ENCODE measurements at places on chromosomes 3 and 15.

DNA sequence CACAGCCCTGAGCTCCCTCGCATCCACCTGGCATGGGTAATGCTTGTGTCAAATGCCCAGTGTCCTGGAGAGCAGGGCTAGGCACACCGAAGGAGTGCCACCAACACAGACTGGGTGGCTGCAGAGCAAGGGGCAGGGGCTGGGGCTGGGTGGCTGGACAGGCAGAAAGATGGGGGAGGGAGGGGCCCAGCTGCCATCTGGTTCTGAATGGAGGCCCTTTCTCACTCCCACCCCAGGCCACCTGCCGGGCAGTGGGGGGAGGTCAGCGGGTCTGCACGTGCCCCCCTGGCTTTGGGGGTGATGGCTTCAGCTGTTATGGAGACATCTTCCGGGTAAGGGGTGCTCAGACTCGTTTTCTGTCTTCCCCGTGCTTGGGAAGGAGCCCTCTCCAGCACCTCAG, 17.0 kb downstream of the STAB1 start:
- DNase-seq, result no peak

DNA sequence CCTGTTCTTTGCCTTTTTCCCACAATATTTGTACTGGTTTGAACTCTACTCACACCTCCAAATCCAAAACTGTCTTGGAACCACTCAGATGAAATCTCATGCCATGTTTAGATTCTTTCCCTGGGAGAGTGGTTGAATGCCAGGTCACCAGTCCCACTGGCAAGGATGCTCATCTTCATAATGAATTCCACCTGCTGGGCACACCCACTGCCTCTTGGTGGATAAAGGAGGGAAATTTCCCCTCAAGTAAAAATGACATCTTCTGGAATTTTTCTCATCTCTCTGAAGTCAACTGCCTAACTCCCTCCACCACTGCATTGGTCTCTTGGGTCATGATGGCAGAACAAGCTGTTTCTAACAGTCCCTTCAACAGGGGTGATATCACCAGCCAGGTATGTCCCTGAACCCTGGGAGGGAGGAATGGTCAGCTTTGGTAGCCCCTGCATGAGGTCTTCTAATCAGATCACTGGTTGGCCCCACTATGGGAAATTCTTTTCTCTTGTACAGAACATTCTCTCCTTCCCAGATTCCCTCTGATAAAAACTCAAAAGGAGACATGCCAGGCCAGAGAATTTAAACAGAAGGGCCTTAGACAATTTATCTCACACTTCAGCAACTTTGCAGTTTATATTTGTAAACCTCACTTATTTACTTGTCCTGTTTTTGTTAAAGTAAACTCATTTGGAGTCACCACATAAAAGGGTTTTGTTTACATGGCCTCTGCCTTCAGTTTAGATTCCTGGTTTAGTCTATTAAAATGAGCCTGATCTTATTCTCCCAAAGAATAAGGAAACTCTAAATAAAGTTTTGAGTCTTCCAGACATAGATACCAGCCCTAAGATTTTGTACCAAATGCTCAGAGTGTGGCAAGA, 143.4 kb downstream of the WNT5A start:
- DNase-seq, result peak; percentile 66

DNA sequence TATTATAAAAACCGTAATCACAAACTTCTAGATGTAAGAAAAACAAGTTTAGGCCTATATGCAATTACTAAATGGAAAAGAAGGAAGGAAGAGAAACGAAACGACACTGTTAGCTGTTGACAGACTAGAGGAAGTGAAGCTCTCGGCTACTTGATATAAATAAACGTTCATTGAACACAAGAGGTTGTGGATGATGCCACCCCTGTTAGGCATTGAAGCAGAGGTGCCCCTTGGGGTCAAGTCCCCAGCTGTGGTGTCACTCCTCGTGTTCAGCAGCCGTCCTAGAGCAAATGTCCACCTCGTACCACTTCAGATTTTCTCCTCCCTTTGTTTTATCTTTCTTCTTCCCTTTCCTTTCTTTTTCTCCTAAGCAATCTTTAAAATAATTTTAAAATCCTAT, 146.5 kb upstream of the UBE2E1 start:
- DNase-seq, result no peak

- DNase-seq, result no peak
Observed at GRCh38 chr15:94451466-94451865, 220.1 kb downstream of the MCTP2 start.

DNA sequence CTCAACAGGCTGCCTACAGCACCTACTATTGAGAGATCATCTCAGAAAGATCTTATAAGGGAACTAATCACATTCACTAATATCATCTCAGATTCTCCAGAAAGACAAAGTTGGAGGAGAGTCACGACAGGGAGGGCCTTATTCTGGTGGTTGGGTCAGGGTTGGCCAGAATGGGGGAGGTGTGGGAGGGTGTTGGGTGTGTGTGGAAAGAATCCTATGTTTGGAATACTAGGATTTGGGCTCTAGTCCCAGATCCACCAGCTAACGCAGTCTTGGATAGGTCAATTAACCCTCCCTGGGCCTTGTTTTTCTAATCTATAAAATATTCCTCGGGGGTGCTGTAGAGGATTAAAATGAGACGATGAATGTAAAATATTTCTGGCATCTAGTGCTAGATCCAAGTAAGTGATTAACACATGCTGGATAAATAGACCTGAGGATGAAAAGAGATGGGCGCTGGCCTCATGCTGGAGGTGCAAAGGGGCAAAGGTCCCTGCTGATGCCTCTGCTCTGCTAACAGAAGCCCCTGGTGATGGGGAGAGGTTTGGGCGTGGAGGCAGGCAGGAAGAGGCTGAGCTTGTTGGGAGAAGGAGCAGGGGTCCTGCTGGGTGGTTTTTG, 67.6 kb upstream of the ETV5 start:
- DNase-seq, result no peak

GRCh38 chr3:78736863-78737262, 1030.9 kb downstream of the ROBO1 start:
- peak; percentile 77 for DNase-seq

GRCh38 chr3:172257648-172258400, 190.4 kb downstream of the GHSR start:
- peak; percentile 79 for DNase-seq

DNA sequence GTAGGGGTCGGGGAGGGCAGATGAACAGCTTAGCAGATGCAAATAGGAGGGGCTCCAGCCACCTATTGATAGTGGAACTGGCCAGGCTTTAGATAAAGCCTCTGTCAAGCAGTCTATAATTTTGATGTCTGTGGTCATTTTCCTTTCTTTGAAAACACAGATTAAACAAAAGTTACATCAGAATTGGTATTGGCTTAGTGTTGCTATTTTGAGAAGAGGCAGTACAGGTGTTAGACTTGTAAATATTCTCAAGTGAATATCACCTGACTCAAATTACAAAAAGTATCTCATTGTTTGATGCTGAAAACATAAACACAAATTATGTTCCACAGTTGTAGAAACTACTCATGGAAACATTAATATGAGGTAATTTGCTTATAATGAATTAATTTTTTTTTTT, 18.1 kb downstream of the GHRL start:
- DNase-seq, result no peak

DNA sequence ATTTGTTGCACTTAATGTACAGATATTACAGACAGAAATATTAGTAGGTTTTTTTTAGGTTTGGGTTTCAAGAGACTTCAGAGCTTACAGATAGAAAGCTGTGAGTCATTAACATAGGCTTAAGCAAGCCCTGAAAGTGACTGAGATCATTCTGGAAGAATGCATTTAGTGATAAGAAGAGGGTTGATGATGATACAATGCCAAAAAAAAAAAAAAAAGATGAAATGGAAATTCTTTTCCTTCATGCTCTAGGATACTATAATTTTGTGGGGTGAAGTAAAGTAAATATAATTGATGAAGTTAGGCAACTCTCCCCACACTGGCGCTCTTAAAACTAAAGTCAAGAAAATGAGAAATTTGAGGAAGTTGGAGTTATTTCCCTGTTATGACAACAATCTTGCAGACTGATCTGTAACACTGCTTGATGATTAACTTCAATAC, 169.4 kb upstream of the ZNF385D start:
- peak; percentile 92 for DNase-seq

- no peak for DNase-seq
Observed at GRCh38 chr15:57857871-57858270, 151.4 kb downstream of the POLR2M start.

DNA sequence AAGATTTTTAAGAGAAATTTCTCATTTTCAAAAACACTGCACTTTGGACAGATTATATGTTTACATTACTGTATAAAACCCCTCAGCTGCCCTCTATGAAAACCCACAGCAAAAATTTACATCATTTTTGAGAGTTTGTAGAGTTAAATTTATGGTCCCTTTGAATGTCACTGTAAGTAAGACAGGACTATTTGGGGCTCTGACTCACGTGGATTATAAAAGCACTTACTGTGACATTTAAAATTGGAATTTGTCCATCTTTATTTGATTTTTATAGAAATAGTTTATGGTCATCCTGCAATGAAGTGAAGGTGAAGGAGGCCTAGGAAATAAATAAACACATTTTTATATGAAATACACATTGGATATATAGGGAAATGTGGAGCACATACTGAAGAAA, 149.6 kb downstream of the GAP43 start:
- no peak for DNase-seq

- DNase-seq, result no peak
Observed at GRCh38 chr3:130569461-130570365, 52.7 kb downstream of the COL6A6 start.

GRCh38 chr3:57758686-57759085, 2.6 kb downstream of the SLMAP start:
- DNase-seq, result peak; percentile 65

DNA sequence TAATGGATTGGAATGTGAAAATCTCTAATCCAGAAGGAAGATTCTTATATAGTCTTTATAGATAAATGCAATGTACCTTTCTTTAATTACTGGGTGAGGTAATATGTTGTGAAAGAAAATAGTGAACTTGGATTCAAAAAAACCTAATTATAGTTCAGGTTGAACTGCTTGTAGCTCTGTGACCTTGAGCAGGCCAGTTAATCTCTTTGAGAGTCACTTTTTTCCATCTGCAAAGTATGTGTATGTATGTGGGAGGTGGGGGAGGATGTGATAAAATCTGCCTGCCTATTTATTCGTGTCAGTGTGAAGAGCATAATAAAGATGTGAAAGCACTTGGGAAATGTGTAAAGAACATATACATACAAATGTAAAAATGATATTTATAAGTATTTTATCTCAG, 34.4 kb downstream of the GLCE start:
- peak; percentile 46 for DNase-seq

DNA sequence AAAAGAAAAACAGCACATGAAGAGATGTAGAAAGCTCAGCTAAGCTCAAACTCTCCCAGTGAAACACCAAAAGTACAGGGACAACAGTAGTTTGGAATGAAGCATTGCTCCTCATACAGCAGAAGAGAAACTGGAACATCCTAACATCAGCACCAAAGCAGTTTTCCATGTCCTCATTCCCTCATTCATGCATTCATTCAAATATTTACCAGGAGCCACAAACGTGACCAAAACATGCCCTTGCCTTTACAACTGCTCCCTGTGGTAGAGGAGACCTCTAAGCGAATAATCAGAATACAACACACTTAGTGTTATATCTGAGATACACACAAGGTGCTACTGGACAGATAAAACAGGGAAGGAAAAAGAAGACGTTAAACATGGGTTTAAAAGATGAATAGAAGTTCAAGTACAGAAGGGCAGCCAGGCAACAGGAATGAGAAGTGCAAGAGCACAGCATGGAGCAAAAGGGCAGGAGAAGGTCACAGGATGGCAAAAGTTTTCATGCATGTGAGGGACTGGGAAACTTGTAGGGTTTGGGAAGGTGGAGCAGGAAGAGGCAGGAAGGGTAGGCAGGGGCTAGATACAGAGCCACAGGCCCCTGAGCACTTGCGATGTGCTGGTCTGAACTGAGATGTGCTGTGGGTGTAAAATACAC, 58.5 kb upstream of the LMCD1 start:
- DNase-seq, result peak; percentile 45

DNA sequence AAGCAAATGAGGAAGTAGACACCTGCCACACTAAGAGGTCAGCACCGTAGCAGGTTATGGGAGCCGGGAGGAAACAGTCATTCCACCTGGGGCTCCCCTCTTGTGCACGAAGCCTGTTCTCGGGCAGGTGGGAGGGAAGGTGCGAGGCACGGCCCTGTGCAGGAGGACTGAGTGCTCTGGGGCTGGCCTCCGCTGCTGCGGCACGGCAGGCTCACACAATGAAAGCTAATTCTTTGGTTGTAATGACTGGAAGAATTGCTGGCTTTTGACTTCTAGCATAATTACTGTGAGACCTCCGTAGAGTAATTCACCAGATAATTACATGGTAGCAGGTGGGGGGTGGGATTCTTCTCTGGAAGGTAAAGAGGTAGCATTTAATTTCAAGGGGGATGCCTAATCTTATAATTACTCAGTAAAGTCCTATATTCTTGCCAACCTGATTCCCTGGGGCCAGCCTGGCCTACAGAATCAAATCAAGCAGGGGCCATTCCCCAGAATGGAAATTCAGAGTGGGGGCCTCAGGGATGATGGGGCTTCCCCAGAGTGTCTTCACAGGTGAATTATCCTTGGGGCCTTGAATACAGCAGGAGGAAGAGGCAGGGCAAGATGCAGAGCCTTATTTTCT, 129.1 kb downstream of the TPRA1 start:
- DNase-seq, result no peak

DNA sequence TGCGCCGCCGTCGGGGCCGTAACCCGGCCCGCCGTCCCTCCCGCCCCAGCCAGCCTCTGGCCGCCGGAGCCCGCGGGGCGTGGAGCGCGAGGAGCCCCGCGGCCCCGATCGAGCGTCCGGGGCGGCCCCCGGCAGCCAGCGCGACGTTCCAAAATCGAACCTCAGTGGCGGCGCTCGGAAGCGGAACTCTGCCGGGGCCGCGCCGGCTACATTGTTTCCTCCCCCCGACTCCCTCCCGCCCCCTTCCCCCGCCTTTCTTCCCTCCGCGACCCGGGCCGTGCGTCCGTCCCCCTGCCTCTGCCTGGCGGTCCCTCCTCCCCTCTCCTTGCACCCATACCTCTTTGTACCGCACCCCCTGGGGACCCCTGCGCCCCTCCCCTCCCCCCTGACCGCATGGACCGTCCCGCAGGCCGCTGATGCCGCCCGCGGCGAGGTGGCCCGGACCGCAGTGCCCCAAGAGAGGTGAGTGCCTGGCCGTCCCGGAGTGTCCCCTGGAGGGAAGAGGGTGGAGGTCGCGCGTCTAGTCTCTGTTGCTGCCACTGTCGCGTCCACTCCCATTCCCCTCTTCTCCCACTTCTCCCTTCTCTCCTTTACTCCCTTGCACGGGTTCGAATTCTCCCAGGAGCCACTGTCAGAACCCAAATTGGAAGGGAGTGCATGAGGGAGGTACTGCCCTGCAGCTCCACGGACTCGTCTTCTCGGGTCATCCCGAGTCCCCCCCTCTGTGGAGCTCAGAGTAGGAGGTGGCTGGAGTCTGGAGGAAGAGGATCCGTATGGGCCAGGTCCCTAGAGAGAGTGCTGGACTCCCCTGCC, 585 bp downstream of the CSK start:
- DNase-seq, result no peak

GRCh38 chr3:177212278-177212610, 15.0 kb upstream of the TBL1XR1 start:
- DNase-seq, result no peak

DNA sequence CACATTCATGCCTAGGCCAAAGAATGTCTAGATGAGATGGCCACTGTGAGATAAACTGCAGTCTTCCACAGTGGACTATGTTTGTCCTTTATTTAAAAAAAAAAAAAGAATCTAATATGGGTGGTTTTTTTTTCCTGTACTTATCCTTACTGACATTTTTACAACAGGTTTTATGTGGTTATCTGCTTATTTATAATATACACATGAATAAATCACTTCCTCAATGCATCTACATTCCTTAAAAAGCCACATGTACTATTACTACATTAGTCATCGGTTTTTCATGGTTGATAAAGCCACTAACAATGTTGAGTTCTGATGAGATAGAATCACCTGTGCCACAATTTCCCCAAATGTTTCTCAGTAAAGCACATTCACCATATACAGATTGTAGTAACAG, 341.3 kb upstream of the THBS1 start:
- DNase-seq, result peak; percentile 40
